Stimulated activated CD8-positive, alpha-beta memory T cell treated with anti-CD3 and anti-CD28 coated beads, Interleukin-2, amount 100 ng/mL, for 1 hour (primary cell): ENCODE measurements at places on chromosomes 11 and 22.

DNA sequence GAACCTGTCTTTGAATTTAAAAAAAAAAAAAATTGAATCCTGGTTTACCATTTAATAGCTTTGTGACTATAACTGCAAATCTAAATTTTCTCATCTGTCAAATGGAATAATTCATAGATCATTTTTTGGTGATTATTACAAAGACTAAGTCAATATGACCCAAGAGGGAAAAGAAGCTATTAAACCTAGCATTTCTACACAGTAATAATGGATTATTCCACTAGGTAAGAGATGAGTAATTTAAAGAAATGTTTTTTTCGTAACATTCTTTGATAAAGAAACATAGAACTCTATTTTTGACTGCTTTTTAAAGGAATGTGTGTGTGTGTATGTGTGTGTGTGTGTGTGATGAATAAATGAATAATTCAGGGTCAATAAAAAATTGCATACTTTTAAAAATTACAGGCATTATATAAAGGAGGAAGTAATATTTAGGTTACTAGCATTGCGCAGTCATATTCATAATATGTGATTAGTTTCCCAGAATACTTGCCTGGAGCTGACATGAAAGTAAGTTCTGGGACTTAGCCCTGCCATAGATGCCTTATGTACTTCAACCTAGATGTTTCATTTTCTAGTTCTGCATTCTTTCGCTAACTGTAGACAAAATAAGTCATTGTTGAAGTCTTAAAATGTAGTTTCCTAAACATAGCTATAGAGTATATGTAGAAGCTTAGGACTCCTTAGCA lies 72.9 kb downstream of the TMEM135 start:
- no peak for DNase-seq

DNA sequence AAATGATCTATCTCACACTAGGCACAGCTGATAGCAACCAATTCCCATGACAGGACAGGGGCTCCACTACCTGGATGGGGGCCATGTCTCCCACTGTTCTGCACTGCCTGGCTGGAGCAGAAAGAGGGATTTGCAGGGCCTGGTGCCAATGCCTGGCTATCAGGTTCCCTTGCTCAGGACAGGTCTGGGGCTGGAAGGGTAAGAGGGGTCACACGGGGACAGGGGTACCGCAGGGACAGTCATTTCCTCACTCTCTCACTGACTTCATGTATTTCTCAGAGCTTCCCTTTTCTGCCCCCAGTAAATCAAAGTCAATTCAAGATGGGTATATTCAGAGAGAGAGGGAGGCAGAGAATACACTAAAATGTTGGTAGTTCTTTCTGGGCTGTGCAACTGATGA lies 119.1 kb upstream of the CSNK2A3 start:
- DNase-seq = no peak

DNA sequence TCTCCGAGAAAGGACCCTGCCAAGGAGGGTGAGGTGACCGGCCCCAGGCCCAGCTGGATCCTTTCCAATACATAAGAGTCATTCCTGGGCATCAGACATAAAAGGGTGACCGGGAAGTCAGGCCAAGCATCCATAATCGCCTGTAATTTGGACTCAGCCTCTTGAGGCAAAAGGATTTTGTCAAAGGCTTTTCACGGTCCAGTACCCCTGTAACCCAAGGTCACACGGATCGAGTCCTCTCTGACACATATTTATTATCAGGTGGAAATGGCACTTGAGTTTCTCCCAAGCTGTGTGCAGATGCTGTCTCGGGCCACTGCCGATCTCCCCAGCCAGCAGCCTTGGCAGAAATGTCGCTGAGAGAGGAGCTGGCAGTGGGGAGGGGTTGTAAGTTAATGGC lies 556.5 kb downstream of the MN1 start:
- DNase-seq = no peak

DNA sequence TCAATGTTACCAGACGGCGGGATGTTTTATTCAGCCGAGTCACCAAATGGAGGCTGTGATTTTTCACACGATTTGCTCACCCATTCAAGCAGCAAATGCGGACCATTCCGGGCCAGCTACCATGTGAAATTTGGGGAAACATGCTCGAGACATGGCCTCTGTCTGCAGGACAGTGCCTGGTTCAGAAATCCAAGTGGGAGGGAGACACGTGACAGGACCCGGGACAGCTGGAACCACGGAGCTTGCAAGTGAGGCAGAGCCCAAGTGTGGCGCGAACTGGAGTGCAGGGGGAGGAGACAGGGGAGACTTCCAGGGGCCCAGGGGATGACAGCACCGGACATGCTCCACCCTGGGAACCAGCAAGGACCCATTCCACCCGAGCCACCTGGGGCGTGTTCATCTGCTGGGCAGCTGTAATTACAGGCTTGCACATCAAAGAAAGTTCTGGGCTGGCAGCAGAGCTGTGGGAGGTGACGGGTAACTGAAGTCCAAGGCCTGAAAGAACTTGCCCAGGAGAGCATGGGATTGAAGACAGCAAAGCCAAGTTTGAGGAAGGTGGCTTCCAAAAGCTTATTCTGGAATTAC lies 16.5 kb downstream of the CERK start:
- no peak for DNase-seq

GRCh38 chr11:3985631-3986030 lies 109.0 kb upstream of the RRM1 start:
- DNase-seq = no peak

DNA sequence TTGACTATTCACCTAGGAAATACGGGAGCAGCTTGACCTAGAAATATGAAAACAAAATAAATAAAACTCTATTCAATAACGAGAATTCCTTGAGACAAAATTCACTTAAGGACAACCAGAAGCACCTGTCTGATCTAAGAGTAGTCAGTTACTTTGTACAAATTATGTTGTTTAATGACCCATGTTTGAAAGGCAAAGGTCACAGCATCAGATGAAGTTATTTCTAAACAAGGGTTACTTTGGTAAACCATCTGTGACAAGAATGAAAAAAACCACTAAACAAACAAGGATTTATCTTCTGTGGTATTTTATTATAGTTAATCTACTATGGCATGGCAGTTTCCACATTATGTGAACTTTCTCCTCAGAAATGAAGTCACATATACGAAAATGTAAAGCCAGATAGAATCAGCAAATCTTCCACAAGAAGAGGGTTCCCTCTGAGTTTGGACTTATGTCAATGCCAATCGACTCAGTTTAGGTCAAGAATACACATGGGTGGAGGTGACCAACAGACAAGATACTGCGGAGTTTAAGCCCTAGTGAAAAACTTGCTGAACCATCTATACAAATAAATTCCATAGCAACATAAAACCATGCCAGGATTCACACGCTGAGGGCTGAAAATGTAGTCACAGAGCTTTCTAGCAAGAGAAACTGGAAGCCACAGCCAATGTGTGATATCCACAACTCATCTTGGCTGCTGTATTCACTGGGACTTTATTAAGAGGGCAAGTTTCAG lies 53.4 kb downstream of the NCAPD3 start:
- DNase-seq = no peak

DNA sequence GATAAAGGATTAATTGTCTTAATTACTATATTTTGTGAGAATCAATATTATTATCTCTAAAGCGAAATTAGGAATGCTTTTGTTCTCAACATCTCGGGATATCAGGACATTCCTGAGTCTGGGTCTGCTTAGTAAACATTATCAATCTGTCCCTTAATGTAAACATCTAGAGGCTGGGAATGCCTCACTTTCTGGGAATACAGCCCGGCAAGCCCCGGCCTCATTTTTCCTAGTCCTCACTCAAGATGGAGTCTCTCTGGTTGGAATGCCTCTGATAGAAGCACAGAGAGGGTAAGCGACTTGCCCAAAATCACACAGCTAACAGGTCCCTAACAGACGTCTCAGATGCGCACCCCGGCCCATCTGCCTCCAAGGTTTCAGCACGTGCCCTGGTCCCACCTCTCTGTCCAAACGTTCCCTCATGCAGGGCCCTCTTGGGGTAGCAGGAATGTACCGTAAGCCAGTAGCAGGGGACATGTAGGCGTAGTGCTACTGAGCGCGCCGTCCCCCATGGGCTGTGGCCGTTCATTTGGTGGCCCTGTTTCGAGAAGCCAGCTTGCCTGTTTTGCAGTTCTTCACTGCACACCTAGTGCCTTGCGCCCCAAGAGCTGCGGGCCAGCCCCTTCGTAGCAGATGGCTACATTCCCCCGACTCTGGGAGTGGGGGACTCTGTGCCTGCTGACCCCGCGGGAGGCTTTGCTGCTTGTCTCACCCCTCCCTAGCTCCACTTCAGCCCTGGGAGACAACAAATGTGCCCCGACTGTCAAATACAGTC lies 62.2 kb upstream of the FADD start:
- no peak for DNase-seq

DNA sequence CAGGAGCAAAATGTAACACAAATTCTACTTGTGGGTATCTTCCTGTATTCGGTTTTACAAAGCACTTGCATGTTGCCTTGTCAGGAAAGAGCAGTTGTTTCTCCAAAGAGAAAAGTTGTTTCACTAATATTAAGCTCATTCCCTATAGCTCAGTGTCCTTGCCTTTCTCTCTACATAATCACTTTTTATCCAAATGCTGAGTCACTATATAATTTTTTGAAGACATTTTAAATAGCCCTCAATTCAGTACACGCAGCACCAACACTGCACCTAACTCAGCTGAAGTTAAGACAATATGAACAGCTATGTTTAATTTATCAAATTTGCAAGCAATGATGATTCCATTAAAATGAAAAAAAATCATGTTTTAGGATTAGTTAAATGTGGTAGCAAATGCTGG lies 14.5 kb upstream of the MRTFA start:
- no peak for DNase-seq

DNA sequence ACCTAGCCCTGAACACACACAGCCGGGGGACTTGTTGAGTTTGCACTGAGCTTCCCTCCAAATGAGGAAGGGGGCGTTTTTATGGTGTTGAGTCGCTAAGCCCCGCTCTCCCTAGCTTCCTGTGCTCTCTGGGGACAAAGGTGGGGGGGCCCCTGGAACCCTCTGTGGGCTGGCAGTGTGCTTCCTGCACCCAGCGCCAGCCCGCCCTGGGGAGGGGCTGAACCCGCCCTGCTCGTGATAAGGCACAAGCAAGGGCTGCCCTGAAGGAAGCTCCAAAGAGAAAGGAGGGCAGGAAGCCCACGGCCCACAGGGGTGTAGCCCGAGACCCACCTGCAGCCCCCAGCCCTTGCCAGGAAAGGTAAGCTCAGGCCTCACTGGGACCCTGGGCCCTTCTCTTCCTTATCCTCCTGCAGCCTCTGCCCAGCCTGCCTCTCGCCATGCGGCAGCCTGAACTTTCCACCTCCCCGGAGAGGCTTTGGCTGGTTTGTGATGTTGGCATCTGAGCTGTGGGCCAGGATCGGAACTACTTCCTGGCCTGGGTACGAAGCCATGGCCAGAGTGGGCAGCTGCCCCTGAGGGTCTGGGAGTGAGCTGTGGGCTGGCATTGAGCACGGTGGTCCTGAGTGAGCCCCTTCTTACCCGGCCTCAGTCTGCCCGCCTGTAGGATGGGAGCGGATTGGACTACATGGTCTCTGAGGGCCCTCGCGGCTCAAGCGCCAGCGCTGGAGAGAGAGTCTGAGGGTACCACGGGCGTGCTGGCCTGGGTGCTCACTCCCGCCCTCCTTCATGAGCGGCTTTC lies at the start of gene FERMT3:
Gene FERMT3, plus strand, starts transcription at position 265 of the 799 bp plus-strand sequence. CDS start 644 bp downstream, outside the sequence.
- no peak for DNase-seq

DNA sequence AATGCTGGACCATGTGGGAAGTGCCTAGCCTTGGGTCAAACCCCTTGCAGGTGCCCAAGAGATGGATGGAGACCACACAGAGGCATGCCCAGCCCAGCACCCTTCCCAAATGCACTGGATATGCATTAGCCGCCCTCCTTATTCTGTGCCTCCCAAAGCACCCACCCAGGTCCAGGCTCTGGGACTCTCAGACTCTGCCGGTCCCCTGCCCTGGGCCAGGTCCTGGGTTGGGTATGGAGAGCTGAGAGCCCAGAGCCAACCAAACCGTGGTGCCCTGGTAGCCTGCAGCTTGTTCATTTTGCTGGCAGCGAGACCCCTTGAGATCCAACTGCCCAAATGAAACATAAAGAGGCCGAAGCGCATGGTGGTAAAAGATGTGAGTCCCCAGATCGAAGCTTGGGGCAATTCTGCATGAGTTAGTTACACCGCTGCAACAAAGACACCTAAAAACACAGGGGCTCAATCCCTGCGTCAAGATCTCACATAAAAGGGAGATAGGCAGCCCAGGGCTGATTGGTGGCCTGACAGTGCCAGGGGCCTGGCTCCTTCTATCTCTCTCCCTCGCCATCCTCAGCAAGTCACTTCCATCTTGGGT lies 61.5 kb downstream of the MYEOV start:
- DNase-seq = no peak

GRCh38 chr11:86547727-86548126 lies 124.7 kb downstream of the ME3 start:
- DNase-seq = no peak

DNA sequence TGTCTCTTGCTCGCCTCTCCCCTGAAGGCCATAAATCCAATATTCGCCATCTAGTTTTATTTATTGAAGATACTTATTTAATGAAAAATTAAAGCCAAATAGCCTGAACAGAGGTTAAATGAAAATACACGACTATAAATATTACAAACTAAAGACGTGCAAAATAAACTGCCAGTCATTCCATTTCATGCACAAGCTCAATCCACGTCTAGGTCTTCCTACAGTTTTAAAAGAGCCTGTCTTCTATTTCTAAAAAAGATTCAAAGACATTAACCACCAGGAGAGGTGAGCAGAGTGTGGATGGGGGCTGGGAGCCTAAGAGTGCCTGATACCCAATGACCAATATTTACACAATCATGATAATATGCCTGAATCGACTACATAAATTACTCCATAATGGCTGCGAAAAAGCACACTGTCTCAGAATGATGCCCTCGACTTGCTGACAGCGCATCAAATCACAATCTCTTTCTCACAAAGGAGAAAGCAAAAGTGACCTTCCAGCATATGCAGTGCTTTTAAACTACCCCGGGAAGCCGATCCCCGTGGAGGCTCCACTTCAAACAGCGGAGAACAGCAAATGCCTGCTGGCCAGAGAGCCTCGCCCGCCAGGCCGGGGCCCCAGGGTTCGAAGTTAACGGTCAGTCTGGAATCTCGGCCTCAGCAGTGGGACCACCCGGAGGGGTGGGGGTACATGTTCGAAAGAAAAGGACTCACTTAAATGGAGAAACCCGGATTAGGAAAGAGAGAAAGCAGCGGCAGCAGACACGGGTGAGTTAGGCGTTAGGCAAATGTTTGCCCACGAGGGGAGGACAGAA lies 1.7 kb downstream of the FCHSD2 start:
- no peak for DNase-seq
